ENCODE measurements at places on chromosomes 11 and 22. TPM values are rescaled to one million over a fixed set of nuclear protein-coding genes. Genes with fewer than 3 reads are reported as not detected.

AGBL2 gene
- total RNA-seq, result 2.8 TPM

- DNase-seq, result no peak
These were observed 50.2 kb downstream of the APOL3 start for GRCh38 chr22:36110306-36110881.

GRCh38 chr11:73478737-73479347 lies 102.6 kb downstream of the RELT start:
- DNase-seq, result peak; percentile 68

GRCh38 chr11:106087815-106088435 lies 10.5 kb downstream of the AASDHPPT start:
- peak; percentile 38 for DNase-seq

- DNase-seq, result no peak
These were observed 24.6 kb upstream of the PRR5 start for GRCh38 chr22:44677353-44677840.

TNNI2 gene
- not detected for total RNA-seq

- peak; percentile 12 for DNase-seq
These were observed 3.4 kb downstream of the SCGB1D4 start for GRCh38 chr11:62295504-62295903.

RAPSN gene
- not detected for total RNA-seq

GRCh38 chr11:35039076-35039475 lies 99.9 kb upstream of the CD44 start:
- DNase-seq, result peak; percentile 39

GRCh38 chr22:50536226-50536625 lies 6.4 kb upstream of the TYMP start:
- no peak for DNase-seq

DNA sequence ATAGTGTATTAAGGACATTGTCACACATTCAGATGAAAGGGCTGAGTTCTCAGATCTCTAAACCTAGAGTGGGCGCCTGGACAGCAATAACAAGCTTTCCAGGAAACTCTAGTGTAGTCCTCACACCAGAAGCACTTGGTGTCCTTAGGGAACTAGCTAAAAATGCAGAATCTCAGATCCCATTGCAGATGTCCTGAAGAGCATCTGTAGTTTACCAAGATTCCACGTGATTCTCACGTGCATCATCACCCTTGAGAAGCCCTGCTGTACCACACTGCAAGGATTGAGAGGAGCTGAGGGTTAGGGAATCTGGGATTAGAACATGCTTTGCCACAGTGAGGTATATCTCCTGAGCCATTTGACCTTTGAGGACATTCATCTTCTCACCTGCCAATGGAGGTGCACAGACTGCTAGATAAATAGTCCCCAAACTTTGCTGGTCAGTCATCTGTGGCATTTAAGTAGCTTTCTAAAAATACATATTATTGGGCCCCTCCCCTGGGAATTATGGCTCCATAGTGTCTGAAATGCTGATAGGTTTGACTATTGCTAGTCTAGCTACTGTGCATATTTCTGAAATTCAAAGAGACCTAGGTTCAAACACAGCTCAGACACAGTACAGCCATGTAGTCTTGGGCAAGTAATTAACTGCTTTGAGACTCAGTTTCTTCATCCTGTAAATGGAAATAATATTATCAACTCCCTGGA lies 1068.9 kb downstream of the OPCML start:
- no peak for DNase-seq

GRCh38 chr22:41856469-41856868 lies 23.6 kb downstream of the SREBF2 start:
- no peak for DNase-seq

DNA sequence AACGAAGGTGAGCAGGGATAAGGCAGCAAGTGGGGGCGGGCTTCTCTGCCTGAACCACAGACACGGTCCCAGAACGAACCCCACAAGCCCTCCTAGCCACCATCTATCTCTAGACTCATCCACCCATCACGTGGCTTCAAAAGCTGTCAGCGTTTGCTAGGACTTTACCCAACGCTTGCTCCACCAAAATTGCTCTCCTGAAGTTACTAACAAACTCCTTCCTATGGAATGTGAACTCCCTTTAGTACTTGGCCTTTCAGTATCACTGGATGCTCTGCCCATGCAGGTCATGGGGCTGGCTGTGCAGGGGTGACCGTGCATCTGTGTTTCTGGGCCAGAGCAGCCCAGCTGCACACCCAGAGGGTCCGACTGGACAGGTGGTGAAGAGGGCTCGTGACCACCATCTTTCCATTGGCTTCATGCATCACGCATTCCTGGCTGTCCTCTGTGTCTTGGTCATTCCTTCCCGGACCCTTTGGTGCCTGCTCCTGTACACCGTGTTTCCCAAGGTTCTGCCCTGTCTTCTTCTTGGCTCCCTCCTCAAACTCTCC lies 85.1 kb downstream of the MYO7A start:
- DNase-seq, result no peak

- no peak for DNase-seq
These were observed 5.4 kb upstream of the TXN2 start for GRCh38 chr22:36486619-36487384.

ANO1 gene
- 2.6 TPM for total RNA-seq

- DNase-seq, result no peak
These were observed 14.1 kb upstream of the LIPT2 start for GRCh38 chr11:74507582-74507981.

DNA sequence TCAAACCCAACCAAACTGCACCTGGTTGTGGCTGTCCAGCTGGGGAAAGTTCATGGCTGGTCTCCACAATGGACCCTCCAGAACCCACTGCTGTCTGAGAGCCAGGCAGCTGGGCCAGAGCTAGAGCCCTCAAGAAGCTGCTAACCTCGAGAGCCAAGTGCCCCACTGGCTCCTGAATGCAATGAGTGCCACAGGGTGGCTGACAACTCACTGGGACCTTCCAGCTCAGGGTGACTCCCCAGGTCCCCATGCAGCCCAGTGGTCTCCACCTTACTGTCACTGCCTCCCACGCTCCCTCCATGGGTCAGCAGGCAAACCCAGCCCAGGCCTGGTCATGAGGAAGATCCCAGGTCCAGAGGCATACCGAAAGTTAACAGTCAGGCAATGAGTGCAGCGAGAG lies 8.0 kb upstream of the CHST1 start:
- DNase-seq, result no peak

- DNase-seq, result no peak
These were observed 73.4 kb downstream of the NCAPD3 start for GRCh38 chr11:134150195-134150903.

KDM4D gene
- total RNA-seq, result 0.26 TPM

JRKL gene
- total RNA-seq, result 5.9 TPM

- DNase-seq, result no peak
These were observed 1.3 kb upstream of the DCHS1 start for GRCh38 chr11:6656936-6657335.

POTEH gene
- total RNA-seq, result 0.05 TPM

DNA sequence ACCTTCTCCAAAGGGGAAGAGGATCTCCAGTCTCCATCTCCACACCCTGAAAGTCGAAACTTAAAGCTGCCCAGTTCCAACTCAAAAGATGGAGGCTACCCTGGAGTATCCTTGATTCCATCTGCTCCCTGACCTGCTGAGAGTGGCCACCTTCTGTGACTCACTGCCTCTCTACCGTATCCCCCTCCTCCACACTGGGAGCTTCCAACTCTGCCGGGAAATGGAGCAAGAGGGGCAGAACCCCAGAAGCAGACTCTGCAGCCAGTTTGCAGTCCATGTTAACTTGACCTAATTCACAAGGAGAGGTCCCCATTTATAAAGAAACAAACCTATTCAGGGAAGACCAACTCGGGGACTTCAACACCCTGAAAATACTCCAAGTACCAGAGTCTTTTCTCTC lies 22.0 kb upstream of the IRAG1 start:
- no peak for DNase-seq

TRIM48 gene
- not detected for total RNA-seq

GRCh38 chr11:33116535-33116934 lies 44.7 kb downstream of the CSTF3 start:
- peak; percentile 9 for DNase-seq

GRCh38 chr11:48081151-48082010 lies 101.0 kb downstream of the PTPRJ start:
- DNase-seq, result peak; percentile 91

DNA sequence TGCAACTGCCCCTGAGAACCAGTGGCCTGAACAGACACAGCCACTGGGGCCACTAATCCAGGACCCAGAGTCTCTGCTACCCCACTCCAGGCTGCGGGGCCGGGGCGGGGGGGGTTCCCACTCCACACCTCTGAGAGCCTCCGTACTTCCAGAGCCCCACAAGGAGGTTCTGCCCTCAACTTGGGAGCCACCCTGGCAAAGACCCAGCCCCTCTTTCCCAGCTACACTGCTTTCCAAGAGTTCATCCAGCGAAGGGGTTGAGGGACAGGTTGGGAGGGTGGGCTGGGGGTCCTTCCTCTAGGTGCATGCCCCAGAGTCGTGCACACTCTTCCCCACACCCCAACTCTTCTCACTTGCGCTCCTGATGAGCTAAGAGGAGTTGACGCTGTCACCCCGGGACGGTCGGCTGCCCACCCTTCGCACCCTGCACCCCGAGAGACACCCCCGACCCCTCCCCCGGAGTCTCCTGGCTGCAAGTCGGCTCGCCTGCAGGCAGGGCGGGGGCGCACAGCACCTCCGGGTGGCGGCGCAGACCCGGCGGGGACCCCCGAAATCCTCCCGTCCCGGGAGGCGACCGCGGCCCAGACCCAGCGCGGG lies 531 bp downstream of the RAB3IL1 start:
- no peak for DNase-seq

HEPACAM gene
- total RNA-seq, result not detected

RIMBP3B gene
- total RNA-seq, result 0.65 TPM

DNA sequence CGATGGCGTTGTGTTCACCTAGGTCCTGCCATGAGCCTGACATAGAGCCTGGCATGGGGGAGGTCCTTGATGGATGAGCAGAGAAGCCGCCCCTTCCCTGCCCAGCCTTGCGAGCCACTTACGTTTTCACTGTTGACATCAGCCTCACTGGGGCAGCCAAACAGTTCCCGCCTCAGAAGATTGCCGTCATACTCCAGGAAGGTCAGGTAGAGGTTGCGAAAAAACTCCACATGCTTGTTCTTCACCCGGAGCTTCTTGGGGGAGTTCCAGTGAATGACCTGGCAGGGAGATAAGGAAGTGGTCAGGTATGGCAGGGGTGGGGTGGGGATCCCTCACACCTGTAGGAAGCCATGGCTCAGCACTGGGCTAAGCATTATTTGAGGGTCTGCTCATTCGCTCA lies 279.3 kb upstream of the SYN3 start:
- DNase-seq, result no peak

- DNase-seq, result no peak
These were observed 95.0 kb downstream of the GRAMD1B start for GRCh38 chr11:123525097-123525496.

DNA sequence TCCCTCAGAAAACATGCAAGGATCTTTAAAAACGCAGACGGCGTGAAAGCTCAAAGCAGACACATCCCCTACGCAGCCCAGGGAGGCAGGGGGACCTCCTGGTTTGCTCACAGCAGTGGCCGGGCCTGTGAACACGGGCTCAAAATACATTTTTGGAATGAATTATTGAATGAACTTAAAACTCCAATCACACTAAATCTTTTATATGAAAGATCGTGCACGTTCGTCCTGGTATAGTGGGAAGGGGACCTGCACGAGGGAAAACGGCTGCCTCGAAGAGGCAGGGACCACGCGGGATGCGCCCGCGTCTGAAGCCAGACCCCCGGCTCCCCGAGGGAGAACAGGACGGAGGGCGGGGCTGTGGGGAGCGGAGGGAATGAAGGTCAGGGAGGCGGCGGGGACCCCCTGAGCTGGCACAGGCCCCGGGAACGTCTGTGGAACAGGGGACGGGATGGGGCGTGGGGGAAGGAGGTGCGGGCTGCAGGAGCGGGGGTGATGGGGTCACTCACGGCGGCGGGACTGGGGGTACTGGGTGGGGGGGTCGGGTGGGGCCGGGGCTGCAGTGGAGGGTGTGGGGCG lies 1.3 kb upstream of the PANX2 start:
- no peak for DNase-seq

HSCB gene
- total RNA-seq, result 15.4 TPM

- no peak for DNase-seq
These were observed 2.0 kb downstream of the PARVB start for GRCh38 chr22:44026066-44026629.
